Activated effector memory CD4-positive, alpha-beta T cell treated with Interleukin-2 at 50 U/mL for 16 hours (primary cell): ENCODE measurements at places on chromosomes 4 and X.

GRCh38 chr4:106650701-106651100 lies 282.1 kb upstream of the GIMD1 start:
- DNase-seq = no peak

DNA sequence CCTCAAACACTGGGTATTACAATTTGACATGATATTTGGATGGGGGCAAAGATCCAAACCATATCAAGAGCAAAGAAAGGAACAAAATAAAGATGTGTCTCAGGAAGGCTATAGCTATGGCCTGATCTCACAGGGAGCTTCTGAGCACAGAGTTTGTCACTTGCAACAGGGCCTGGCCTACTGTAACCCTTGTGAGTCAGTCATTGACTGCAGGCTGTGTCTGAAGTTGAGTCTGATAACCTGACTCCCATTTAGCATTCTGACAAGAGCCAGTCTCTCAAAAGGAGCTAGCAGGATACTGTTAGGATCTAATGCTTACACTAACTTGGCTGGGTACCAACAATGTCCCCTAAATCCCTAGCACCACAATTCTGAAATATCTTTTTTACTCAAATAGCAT lies 612.5 kb upstream of the TECRL start:
- DNase-seq = no peak

DNA sequence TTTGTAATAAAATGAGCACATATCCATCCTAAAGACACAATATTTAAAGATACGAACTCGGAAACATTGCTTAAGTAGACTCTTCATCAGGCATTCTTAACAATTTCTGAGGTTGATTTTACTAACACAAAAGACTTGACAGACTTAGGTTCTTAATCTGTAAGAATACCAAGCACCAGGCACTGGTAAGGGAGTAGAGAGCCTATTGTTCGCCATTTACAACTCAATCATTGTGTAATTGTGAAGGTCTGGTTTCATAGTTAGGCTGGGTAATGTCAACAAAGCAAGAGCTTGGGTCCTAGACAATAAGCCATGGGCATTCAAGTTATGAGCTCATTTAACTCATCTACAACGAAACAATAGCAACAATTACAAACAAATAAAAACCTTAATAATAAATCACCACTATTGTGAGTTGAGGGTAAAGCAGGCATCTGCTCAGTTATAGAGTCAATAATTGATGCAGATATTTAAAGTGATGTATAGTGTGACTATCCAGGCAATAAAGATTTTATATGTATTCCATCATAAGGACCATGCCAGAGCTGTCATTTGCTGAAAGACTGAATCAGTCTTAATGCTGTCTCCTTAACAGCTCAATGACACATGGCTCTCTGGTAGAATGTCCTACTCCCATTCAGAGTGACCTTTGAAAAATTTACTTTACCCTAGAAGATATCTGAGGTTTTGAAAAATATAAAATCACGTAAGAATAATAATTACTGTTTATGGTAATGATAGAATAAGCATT lies 664.0 kb upstream of the PCDH7 start:
- no peak for DNase-seq

DNA sequence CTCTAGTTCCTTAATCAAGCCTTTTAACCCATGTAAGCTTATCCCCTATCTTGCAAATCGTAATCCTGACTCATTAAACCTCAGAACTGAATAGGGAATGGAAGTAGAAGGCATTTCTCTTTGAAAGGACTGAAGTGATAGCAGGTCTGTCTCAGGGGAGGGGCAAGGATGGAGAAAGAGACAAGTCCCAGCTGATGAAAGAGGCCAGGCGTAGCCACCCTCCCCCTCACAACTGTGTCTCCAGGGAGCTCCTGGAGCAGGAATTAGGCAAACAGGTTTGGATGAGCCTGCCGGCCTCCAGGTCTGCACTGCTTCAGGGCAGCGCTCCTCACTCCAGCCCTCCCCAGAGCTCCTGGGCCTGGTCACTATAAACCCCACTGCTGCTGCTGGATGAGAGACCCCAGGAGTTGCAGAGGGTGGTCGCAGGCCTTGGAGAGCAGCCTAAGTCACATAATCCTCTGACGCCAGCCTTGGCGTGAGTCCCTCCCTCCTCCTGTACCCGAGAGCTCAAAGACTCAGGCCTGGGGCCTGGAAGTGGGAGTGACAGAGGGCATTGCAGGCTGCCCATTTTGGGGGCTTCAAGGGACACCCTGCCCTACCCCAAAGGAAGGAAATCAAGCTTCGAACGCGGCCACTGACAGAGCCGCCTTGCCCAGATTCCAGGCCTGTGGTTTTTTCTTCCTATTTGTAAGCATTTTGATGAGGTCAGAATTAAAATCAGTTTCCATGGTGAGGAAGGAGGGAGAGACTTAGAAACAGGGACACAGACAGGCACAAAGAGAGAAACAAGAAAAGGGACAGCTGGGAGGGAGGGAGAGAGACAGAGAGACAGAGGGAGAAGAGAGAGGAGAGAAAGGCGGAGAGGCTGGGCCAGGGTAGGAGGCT lies 21.2 kb upstream of the MSX1 start:
- DNase-seq = no peak

- DNase-seq = no peak
Measured at GRCh38 chr4:149280806-149281205, 534.8 kb downstream of the IQCM start.

DNA sequence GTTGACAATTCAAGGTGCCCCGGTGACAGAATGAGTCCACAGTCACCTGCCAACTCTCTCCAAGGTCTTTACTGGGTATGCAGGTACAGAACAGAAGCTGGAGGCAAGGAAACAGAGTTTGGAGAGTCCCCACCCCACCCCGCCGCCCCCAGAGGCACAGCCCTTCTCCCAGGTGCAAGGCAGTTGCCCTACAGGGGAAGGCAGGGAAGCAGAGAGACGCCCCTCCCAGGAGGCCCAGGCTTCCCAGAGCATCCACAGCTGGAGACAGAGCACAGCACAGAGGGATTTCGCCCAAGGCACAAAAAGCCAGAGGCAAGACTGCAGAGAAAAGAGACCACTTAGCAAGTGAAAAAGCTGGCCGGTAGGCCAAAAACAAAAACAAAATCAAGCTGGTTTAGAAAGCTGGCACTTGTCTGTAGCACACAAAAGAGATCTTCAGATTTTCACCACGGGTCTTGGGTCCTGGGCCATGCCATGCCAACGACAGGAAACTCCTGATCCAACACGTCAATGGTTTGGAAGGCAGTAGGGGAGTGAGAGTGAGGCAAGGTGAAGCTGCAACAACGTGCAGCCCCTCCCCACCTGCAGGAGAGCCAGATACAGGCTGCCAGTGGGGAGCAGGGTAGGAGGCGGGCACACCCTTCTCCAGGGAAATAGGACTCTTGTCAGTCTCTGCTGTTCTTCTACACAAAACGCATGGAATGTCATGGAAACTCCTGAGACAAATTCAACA lies 113.3 kb downstream of the AFAP1 start:
- no peak for DNase-seq
